SW 1271 (cell line): ENCODE measurements at places on chromosomes 11 and 22.

GRCh38 chr11:119531623-119532022 lies 108.7 kb upstream of the THY1 start:
- DNase-seq = no peak

DNA sequence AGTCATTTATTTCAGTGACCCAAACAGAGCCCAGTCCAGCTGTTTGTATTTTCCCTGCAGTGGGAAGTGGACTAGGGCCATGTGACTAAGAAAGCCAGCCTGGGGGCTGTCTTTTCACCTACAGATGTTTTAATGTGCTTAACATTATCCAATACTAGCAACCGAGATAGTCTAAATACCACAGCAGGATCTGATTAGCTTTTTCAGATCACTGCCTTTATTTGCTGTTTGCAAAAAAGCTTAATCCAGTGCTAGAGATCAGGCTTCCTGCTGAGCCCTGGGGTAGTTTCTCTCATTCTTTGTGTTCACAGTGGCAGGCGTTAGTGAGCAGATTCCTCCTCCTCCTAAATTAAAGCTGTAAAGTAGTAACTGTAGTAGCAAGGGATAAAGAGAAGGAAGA lies 35.0 kb downstream of the ZC3H12C start:
- DNase-seq = no peak

DNA sequence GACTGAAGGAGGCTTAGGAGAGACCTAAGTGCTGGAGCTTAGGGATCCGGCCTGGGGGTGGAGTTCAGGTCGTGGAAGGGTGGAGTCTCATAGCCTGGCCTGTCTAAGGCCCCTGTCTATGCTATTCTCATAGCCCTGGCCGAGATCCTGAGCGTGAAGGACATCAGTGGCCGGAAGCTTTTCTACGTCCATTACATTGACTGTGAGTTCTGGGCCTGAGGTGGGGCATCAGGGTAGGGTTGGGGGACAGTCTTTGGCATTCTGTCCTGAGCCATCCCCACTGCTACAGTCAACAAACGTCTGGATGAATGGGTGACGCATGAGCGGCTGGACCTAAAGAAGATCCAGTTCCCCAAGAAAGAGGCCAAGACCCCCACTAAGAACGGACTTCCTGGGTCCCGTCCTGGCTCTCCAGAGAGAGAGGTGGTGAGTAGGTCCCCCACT lies 603 bp downstream of the KAT5 start:
- no peak for DNase-seq

- no peak for DNase-seq
Observed at GRCh38 chr11:61174273-61174672, 13.0 kb upstream of the VPS37C start.

DNA sequence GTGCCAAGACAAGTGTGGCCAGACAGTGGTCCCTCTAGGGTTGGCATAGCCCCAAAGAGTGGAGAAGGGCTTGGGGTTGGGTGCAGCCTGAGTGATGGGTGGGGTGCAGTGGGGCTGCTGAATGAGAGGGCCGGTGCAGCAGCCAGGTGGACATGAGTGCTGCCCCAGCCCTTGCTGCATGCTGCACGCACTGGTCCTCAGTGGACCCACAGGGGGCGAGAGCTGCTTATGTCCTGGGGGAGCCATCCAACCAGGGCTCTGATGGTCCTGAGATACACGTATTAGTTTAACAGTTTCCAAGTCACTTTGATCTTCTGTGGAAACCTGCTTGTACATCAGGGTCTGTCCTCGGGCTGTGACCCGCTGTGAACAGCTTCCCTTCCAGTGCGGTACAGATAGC lies 23.9 kb upstream of the ACR start:
- no peak for DNase-seq

- DNase-seq = no peak
Observed at GRCh38 chr22:24434471-24435322, 7.3 kb downstream of the ADORA2A start.

DNA sequence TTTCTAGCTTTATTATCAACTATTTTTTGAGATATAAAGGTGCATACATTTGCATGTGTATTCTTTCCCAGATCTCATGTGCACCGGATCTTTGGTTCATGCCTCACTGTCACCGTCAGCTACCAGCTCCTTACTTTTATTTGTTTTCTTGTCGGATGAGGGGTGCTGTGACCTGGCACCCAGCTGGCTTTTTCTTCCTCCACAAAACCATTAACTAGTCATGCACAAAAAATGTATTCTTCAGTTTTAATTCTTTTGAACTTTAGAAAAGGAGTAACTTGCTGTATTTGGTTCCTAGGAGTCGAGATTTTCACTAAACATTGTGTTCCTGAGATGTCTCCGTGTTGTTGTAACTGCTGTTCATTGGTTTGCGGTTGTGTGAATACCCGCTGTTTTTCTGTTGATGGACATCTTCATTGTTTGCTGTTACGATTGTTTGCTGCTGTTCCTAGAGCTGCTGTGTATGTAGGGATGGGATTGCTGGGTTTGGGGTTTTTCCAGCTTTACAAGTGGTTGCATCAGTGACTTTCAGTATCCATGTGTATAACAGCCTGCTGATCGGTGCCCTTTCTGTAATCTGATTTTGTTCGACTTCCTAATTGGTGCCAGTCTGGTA lies 39.4 kb downstream of the MOV10L1 start:
- DNase-seq = no peak

GRCh38 chr11:14422052-14422813 lies 63.2 kb upstream of the RRAS2 start:
- DNase-seq = peak; percentile 87

- no peak for DNase-seq
Observed at GRCh38 chr11:12704049-12704448, 29.8 kb downstream of the TEAD1 start.
